ENCODE measurements at places on chromosomes 5 and 9.

- DNase-seq, result no peak
These were observed 82.7 kb upstream of the CLINT1 start for GRCh38 chr5:157941616-157942015.

DNA sequence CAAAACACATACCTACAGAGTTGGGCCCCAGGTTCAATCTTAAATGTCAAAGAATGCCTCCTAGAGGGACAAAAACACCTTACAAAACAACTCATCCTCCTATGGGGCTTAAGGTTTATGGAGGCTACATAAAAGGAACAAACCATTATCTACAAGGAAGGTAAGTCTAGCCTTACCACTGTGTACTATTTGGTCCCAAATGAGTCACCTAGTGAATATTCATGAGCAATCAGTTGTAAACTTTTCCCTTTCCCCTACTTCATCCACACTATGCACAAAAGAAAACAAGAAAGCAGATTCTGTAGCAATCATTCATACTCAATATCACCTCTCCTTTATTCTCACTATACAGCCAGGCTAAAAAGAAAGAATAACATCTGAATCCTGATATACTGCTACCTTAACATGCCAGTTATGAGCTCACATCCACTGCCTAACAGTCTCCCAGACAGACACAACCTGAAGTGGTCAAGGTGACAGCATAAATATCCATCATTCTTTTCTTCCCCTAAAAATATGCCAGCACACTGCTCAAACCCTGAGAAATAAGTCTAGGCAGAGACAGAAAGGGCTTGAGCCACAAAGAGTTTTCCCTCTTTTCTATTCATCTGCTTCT lies 6.2 kb downstream of the OXCT1 start:
- no peak for DNase-seq

DNA sequence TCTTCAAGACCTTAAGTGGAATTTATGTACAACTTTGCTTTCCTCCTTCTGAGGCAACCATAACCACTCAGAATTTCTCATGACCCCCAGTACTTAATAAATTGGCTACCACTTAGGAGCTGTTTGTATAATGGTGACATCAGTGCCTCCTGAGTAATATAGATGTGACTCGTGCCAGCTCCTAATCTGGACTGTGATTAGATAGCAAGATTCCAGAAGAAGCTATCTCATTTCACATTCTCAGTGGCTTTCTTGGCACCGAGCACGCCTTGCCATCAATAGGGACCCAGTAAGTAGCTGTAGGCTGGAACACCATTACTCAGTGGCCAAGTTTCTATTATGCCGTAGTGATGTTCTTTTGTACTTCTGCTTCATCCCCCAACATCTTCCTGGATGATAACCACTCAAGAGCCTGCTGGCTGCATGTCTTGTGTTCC lies 228.8 kb downstream of the CD180 start:
- DNase-seq, result no peak

DNA sequence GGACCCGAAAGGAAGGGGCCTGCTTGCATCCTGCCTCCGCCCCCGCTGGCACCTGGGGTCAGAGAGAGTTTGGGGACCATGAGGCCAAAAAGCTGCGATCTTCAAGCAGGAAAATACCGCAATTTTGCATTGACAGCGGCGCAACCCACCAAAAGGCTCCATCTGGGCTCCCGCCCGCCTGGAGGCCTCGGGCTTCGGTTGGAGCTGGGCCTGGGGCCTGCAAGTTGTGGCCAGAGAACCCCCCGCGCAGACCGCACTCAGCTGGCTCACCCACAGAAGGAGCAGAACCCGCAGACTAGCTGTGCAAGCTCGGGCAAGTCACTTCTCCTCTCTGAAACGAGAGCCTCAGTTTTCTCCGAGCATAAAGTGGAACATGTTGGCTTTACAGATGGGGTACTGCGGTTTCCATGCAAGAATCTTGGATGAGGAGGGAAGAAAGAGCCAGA lies 1.3 kb downstream of the NR5A1 start:
- no peak for DNase-seq

GRCh38 chr5:151676314-151676712 lies 10.4 kb downstream of the SPARC start:
- DNase-seq, result no peak

- no peak for DNase-seq
These were observed 174.3 kb downstream of the PAPPA start for GRCh38 chr9:116327701-116328405.

DNA sequence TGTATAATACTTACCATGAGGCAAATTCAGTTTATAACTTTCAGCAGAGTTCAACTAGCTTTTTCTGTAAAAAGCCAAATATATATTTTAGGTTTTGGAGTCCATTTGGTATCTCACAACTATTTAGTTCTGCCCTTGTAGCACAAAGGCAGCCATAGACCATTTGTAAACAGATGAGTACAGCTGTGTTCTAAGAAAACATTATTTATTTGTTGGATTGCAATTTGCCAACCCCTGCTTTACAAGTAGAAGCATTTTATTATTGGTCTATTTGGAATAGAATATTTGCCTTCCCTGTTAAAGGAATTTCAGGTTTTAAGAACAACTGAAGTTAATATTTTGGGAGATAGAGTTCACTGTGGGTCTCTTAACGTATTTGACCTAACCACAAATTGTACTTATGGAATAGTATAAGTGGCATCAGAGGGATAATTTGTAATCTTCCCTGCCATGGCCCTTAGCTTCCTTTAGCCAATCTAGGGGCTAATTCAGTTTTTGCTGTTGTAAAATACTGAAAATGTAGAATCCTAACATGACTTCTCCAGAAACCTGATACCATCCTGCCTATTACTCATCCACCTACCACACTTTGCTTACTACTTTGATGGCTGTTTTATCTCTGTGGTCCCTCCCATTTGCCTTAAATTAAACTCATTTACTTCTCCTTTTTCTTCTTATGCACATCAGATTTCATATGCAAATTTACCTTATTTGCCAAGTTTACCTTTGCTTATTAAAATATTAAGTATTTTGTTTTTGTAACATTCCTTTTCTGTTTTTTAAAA lies 109.2 kb downstream of the DMXL1 start:
- DNase-seq, result no peak

DNA sequence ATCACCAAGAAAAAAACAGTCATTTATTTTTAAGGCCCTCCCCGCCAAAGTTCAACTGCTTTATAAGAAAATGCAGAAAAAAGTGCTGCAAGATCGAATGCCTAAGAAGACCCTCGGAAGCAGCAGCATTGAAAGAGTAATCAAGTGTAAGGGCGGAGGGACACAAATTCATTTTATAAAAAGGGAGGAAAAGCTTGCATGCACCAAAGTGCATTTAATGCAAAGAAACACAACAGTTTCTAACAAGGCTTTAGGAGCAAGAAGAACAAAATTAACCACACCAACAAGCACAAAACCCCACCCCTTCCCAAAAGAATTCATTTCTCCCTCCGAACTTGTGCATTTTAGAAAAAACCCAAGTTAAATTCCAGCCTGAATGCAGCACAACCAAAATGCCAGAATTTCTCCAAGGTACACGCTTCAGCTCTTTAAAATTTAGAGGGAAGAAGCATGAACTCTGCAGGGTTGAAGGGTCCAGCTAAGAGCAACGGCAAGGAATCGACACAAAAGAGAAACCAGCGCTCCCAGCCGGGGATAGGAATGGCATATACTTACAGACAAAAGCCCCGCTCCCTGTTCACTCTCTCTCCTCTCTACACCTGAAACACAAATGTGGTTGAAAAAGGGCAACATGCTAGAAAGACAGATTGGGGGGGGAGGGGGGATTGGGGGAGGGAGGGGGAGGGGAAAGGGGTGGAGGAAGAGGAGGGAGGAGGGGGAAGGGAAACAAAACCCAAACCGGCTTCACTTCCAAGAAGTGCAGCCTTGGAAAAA lies at the start of gene NREP:
Gene NREP, minus strand, starts transcription at position 614 of the 774 bp plus-strand sequence. CDS start 1,422 bp downstream, outside the sequence.
- DNase-seq, result no peak

GRCh38 chr9:69549310-69550202 lies 122.6 kb downstream of the APBA1 start:
- DNase-seq, result no peak
